Posterior cingulate gyrus (tissue), 11 donors: ENCODE measurements at places on chromosomes 1 and 21.

DNA sequence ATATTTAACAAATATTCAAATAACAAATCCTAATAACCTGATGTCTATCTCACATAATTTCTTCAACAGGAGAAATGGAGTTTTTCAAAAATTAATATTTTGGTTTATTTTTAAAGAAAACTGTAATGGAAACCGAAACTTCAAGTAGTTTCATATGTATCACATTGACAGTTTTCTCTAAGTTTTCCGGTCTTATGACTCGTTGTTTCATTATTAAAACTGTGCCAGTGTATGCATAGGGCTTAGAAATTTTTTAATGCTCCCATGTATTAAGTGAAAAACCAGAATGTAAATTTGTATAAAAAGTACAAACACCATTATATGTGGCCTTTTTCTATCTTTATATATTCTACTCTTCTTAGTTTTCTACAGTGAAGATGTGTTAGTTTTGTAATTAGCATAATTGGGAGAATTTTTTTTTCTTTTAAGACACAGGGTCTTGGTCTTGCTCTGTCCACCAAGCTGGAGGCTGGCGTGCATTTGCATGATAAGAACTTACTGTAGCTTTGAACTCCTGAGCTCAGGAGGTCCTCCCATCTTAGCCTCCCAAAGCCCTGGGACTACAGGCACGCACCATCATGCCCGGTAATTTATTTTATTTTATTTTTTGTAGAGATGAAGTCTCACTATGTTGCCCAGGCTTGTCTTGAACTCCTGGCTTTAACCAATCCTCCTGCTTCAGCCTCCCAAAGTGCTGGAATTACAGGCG, 43.9 kb upstream of the SAMSN1 start:
- no peak for DNase-seq

DNA sequence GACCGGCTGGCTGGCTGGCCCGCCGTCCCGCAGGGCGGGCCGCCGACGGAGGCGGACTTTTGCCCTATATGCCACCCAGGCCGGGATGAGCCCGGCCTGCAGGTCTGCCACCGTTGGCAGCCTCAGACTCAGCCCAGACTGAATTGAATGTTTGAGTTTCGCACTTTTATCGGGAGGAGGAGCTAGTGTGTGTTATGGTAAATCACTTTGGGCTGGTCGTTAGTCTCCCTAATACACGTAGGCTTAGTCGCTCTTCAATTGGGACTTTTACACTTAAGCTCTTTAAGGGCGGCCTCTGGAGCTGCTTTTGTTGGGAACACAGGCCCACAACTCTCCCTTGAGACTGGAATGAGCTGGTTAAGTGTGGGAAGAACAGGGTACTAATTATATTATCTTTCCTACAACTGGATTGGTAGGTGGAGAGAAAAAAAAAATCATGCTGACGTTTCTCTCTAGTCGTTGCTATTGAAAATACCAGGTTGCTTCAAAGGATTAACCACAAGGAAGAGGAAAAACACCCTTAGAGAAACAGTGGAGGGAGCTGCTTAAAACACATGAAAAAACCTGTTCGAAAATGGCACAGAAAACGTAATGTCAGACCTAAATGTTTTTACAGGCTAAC, 1.4 kb upstream of the IRF2BP2 start:
- DNase-seq, result no peak

- no peak for DNase-seq
Observed at GRCh38 chr1:151336556-151336955, 9.3 kb upstream of the PI4KB start.

- DNase-seq, result peak; percentile 50
Observed at GRCh38 chr1:39183503-39184353, 20.8 kb upstream of the MACF1 start.

DNA sequence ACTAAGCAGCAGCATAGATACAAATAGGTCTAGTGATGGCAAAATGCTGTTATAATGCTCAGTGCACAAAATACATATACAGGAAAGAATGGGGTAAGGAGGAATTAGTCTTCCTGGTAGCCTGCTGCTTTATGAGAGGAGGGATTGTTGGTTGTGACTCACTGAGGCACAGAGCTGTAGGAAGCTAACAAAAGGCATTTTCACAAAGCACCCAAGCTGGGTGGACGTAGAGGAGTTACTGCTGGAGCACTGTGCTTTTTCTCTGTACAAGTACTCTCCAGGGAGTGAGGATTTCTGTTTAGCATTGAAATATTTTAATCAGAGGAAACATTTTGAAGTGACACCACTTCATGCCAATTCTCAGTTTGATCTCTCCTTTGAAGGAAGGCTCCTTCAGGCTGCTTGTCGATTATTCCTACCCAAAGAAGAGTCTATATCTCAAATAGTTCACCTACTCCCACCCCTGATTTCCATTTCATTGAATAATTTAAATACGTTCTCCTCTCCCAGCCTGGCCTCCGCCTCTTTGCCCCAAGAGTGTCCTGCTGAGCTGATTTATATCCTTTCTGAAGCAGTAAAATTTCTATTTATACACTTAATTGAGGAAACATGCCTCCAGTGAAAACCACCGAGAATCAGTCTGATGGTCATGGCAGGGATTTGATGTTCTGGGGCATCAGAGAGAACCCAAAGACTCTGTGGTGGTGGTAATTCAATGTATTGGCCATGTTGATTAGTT, 271.9 kb downstream of the HHAT start:
- DNase-seq, result no peak

- DNase-seq, result no peak
Observed at GRCh38 chr1:167161242-167161641, 59.4 kb upstream of the POU2F1 start.

GRCh38 chr1:25201006-25201405, 31.3 kb downstream of the SYF2 start:
- no peak for DNase-seq

GRCh38 chr1:1332774-1333480, 1.8 kb downstream of the TAS1R3 start:
- DNase-seq, result no peak

DNA sequence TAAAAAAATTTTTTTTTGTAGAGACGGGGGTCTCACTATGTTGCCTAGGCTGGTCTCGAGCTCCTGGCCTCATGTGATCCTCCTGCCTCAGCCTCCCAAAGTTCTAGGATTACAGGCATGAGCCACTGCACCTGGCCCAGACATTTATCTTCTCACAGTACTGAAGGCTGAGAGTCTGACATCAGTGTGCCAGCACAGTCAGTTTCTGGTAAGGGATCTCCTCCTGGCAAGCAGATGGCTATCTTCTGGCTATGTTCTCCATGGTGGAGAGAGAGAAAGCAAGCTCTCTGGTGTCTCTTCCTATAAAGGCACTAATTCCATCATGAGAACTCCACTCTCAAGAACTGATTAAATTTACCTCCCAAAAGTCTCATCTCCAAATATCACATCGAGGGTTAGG, 57.8 kb upstream of the C1orf185 start:
- DNase-seq, result no peak

- DNase-seq, result no peak
Observed at GRCh38 chr21:45551783-45552695, 9.8 kb upstream of the SLC19A1 start.

DNA sequence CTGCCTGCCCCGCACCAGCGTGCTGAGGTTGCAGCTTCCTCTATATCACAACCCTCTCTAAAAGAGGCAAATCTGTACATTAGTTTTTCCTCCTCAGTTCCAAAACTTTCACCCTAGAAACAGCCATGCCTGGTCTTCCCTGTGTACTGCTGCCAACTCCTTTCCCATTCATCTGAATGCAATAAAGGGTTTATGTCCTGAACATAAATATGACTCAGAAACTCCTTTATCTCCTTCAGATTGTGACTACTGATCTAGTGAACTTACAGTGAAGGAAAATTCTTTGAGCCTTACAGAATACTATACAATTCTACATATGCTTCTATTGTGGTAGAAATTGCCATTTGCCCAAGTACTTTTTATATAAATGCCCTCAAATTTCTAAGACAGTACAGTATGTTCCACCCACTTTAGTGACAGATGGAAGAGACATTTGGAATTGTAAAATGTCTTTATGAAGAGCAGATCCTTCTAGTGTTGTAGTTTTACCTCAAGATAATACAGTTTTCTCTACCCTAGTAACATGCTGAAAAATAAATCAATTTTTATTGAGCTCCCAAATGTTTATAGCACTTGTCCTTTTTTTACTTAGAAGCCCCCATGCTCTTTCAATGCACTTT, 345.1 kb upstream of the SNX7 start:
- DNase-seq, result no peak

DNA sequence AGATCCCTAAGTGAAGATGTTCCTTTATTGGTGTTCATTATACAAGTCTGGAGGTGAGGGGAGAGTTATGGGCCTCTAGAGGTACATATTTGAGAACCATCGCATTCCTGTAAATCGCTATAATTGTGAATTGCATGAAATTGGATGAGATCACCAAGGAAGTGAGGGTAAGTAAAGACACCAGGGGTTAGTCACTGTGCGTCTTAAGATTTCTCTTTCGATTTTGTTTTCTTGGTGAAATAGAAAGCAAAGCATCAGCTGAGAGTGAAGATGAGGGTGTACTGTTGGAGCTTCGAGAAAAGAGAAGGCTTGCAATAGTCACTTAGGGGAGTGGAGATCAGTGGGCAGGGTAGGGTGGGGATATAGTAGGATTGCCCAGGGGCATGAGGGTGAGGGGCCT, 82.1 kb downstream of the RAVER2 start:
- DNase-seq, result no peak

GRCh38 chr1:88503646-88504045, 180.4 kb upstream of the PKN2 start:
- DNase-seq, result no peak

- no peak for DNase-seq
Observed at GRCh38 chr1:65493802-65494201, 73.3 kb downstream of the LEPR start.

GRCh38 chr1:86416343-86416742, 7.6 kb upstream of the CLCA2 start:
- no peak for DNase-seq

DNA sequence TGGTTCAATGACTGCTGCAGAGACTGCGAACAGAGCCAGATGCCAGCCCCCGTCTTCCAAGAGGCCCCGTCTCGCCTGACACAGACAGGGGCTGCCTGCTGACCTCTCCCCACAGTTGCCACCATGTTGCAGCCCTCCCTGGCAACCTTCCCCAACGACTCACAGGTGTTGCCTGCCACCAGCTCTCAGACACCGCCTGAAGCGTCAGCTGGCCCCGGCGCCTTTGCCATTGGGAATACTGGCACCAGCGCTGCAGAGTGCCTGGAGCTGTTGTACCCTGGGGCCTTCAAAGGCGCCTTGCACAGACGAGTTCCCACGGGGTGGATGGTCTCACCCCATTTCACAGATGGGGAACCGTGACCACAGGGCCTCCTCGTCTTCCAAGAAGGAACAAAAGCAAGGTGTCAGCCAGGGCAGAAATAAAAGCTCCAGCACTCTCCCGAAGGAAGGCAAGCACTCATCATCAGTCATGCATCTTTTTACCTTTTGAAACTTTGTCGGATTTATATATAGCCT, 167.0 kb downstream of the ADSS2 start:
- DNase-seq, result no peak

DNA sequence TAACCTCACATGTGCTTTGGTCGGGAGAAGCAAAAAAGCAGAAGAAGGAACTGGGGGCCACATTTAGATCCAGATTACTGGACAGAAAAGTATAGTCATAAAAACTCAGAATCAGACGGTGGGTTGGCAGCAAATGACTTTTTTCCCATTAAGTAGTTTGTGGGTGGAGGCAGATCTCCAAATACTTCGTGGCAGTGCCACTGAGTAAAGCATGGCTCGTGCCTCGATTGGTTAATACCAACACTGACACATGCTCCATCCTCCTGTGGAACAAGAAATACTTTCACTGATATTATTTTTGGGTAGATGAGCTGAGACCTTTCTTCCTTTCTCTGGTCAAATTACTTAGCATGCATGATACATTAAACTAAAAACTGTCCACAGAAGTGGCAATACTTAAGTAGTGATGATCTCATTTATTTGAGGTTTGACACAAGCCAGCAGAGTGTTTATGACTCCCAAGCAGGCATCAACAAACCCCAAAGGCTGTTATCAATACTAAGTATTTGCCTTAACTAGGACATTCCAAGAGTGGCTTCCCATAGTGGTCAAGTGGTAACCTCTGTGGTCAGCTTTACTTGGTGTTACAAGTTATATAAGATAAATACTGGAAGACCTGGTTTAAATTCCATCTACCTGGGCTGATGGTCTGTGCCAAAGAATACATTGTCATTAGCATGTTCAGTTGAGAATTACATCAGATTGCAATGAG, 500.0 kb upstream of the RUNX1 start:
- no peak for DNase-seq

- no peak for DNase-seq
Observed at GRCh38 chr1:201731592-201731991, 97.4 kb upstream of the IPO9 start.

DNA sequence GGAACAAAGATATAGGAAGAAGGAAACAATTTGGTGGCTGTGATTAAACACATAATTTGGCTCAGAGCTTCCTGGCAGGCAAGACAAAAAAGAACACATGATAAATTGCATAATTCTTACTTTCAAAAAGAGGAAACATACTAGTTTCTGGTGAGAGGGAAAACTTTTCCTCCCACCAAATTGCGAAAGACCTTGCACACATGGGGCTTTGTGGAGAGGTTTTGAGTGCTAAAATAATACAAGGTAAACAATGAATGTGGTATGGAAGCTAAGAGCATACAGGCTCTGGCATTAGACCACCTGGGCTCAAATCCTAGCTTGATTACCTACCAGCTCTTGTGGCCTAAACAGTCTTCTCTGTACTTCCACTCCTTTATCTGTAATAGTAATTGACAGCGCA, 140.2 kb upstream of the HOOK1 start:
- no peak for DNase-seq

- DNase-seq, result no peak
Observed at GRCh38 chr1:218785928-218786327, 387.8 kb upstream of the LYPLAL1 start.
